ENCODE measurements at places on chromosomes 12 and 14.

GRCh38 chr12:130073721-130074120, 88.5 kb upstream of the FZD10 start:
- no peak for DNase-seq

DNA sequence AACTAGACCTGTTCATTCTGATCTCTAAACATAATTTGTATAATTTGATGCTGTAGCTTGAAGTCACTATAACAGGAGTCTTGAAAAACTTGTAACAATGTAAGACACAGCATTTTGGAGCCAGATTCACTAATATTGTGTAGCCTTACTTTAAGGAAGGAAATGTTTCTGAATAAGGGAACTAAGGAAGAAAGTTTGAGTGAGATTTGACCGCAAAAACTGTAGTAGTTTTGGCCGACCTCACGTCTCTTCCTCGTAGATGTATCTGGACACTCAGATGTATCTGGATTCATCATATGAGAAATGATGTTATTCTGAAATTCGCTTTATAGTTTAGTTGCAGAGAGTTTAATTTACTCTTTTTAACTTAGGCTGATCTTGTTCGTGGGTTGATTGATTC, 13.9 kb upstream of the DNAH10 start:
- no peak for DNase-seq

DNA sequence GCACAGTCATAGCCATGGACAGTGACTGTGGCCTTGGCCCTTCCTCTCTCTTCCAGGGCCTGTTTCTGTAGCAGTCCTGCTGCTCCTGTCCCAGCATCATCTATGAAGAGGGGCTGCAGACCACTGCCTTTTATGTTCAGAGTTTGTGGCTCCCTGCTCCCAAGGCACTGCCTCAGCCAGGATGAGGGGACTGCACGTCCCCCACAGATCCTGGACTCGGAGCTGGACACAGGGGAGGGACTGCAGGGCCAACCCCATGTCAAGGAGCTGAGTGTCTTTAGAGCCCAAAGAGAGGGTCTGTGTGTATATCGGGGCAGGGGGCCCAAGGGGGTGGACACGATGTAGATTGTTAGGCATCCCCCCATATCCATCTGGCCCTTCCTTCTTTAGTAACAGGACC, 60.6 kb upstream of the DIO3 start:
- no peak for DNase-seq

DNA sequence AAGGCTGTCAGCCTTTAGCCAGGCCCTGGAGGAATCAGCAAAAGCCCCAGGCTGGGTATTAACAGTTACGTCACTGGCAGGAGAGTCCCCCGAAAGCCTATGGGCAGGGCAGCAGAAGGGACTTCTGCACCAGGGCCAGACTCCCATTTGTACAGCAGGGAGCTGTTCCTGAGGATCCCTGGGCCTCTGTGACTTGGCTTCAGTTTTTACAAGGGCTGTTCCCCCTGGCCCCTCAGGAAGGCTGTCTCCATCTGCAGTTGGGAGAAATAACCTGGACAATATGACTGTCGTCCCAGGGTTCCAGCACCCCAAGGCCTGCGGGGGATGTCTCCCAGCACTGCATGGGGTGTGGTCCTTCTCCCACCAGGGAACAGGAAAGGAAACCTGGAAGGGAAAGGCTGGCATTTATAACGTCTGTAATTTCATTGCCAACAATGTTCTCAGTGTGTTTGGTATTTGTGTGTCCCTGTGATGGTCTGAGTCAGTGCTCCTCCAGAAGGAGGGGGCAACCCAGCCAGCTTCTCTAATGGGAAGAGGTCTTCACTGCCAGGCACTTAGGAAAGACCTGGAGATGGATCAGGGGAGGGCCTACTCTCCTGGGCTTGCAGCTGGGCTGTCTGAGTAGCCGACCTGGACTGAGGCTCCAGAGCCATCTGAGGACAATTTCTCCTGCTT, 42.4 kb downstream of the ERH start:
- no peak for DNase-seq

DNA sequence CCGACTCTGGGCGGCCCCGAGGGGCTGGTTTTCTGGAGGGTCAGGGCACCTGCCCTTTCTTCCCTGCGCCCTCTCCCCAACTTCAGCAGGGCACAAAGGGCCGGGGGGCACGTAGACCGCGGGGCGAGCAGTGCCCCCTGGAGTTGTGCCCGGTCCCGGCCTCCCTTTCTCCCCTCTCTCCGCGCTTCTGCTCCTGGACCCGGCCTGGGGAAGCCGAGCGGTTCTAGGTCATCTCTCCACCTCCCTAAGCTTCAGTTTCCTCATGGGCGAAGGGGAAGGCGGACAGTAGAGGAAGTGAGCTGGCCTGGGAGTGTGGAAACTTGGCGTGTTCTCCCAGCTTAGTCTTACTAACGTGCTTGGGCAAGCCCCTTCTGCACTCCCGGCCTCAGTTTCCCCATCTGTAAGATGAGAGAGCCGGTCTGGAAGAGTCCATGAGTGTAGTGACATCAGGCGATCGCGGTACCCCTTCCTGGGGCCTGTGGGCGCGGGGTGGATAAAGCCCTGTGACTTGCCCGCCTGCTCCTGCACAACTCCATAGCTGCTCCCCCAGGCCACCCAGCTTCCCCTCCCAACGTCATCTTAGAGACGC, 158.6 kb upstream of the PARP11 start:
- DNase-seq: peak; percentile 31

DNA sequence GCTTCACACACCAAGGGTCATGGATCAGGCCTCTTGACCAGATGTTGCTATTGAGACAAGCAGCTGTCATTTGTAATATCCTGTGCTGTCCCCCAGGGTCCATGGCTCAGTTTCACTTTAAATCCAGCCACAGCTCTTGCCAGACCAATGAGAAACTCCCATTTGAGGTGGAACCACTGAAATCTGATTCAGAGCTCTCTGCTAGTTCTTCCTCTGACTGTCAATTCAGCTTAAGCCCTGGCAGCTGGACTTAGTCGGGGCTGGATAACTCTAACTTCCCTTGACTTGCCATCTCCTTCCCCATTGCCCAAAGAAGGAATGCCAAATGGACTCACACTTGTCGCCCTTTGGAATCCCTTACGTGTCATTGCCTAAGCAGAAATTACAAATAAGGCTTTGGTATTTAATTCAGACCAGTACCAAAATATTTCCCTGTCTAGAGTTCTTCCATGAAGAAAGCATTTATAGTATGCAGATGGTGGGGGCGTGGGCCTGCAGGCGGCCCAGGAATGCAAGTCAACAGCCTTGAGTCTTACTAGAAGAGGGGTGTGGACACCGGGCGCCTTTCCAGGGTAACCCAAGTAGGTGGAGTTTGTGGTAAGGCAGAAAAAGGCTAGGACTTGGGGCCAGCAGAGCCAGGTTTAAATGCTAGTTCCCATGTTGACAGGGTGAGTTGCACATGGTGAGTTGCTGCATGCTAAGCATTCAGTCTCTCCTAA, 96.9 kb upstream of the TMPO start:
- peak; percentile 21 for DNase-seq

DNA sequence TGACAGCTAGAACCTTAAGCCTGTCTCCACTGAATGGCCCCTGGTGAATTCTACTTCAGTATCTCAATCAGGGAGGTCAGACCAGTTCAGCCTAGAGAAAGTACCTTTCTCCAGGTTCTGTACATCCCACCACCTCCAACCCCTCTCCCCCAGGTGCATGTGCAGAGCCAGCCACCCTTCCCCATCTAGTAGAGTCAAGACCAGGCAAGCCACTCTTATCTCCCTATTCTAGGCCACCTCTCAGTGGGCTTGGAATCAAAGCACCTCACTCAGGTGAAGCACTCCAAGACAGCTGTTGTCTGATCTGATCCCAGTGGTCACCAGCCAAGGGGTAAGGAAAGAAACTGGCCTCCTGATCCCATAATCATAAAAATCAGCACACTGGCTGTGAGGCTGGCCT, 340.9 kb downstream of the BCL11B start:
- no peak for DNase-seq

- DNase-seq: no peak
Observed at GRCh38 chr14:106187216-106187615, 660.8 kb downstream of the TMEM121 start.

- peak; percentile 45 for DNase-seq
Observed at GRCh38 chr12:93741659-93742109, 64.5 kb downstream of the CRADD start.

- no peak for DNase-seq
Observed at GRCh38 chr12:90974286-90974685, 19.3 kb upstream of the CCER1 start.

DNA sequence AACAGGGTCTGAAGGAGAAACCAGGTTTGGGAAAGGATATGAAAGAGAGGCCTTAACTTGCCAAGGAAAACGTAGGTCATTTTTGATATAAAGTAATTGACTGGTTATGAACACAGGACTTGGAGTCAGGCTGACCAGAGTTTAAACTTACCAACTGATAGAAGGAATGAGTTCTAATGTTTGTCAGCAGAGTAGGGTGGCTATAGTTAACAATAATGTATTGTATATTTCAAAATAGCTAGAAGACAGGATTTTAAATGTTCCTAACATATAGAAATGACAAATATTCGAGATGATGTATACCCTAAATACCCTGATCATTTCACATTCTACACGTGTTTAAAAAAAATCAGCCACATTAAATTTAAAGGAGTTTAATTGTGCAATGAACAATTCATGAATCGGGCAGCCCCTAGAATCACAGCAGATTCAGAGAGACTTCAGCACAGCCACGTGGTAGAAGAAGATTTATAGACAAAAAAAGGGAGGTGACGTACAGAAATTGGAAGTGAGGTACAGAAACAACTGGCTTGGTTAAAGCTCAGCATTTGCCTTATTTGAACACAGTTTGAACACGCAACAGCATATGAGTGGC, 52.5 kb upstream of the PLEKHG7 start:
- DNase-seq: no peak

DNA sequence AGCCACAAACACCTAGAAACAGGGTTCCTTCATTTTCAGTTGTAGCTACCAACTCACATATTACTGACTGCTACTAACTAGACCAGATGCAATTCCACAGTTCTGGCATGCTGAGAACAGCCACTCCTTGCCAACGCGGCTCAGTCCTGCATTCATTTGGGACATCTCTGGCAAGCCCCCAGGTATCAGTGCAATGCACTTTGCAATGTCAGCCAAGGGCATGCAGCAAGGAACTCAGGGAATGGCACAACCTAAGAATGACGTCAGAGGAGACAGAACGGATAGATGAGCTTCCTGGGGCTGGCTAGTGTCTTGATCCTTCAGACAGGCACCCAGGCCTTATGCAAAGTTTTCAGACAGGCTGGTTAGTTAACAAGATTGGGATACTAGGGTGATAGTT, 29.6 kb downstream of the MAP3K9 start:
- no peak for DNase-seq

- DNase-seq: no peak
Observed at GRCh38 chr12:67034110-67034879, 234.9 kb upstream of the CAND1 start.

- DNase-seq: no peak
Observed at GRCh38 chr12:117774941-117775775, 193.6 kb downstream of the KSR2 start.

- no peak for DNase-seq
Observed at GRCh38 chr12:93107514-93108312, 178.6 kb upstream of the EEA1 start.

DNA sequence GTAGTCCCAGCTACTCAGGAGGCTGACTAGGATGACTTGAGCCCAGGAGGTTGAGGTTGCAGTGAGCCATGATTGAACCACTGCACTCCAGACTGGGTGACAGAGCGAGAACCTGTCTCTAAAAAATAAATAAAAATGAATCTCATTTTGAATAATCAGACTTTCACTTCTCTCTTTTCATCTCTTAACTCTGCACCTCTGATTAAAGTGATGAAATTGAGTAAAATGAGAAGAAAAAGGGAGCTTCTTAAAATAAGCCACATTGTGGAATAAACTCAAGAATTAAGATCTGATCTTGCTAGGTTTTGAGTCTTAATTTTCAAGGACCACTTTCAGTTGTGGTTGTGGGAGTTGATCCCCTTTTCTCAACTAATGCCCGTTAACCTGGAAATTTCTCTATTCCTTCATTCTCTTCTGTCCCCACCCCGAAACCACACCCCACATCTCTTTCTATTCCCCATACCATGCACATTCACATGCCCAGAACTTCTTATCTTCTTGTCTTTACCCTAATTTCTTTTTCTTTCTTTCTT, 70.9 kb upstream of the ETV6 start:
- no peak for DNase-seq

DNA sequence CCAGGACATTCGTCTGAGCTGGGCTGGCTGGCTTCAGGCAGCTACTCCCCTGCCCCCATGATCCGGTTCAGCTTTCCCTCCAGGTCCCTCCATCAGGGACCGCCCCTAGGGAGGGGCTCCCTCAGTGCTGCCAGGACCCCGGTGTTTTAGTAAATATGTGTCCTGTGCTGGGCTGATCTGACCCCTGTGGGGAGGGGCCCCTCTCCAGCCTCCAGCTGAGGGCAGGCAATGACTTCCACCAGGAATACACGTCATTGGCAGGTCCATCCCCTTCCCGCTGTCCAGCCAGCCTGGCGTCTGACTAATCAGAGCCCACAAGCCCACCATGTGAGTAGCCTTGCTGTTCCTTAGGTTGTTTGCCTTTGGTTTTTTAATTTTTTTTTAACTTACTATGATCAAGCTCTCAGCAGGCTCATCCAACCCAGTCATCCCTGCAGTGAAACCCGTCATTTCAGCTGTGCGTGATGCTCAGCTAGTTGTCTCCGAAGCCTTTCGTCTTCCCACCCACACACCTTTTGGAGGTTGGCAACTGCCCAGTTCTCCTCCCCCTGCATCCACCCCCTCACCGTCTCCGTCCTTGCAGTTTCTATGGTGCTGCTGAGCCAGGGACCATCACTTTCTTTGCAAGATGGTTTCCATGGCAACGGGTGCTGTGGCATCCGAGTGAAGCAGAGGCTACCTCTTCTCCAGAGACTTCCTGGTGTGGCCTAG, 16.0 kb upstream of the SERPINA4 start:
- DNase-seq: no peak

GRCh38 chr14:92783813-92784431, 10.2 kb upstream of the GOLGA5 start:
- peak; percentile 51 for DNase-seq

DNA sequence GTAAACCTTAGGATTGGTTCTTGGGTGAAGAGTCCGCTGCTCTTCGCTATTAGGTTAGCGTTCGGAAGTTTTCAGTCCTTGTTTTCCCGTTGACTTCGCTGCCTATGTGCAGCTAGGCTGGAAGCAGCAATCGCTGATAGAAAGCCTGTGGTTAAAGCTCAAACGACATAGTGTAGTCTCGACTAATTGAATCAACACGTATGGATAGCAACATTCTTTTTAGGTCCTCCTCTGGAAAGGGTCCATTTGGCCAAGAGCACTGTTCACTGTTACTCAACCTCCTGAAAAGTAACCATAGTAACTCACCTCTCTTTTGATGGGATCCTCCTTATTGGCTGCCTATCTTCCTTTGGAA, 355.5 kb downstream of the SNAPC1 start:
- no peak for DNase-seq
